ENCODE measurements at places on chromosomes 1 and 21. TPM values are rescaled to one million over a fixed set of nuclear protein-coding genes. Genes with fewer than 3 reads are reported as not detected.

The OR2T35 gene
- total RNA-seq = not detected

The KRTAP19-3 gene
- not detected for total RNA-seq

The GNAT2 gene
- total RNA-seq = not detected

The GBP2 gene
- 0.77 TPM for total RNA-seq

The NCSTN gene
- 38.8 TPM for total RNA-seq

The WNT2B gene
- total RNA-seq = 0.39 TPM

The HMGCL gene
- total RNA-seq = 12.9 TPM

The HES3 gene
- not detected for total RNA-seq

The INTS7 gene
- total RNA-seq = 18.4 TPM

The CFHR3 gene
- 0.20 TPM for total RNA-seq

The FAM163A gene
- total RNA-seq = not detected

The GNG4 gene
- total RNA-seq = 13.5 TPM

The SMIM1 gene
- total RNA-seq = 1.7 TPM

The ANKRD35 gene
- not detected for total RNA-seq

The LRRC53 gene
- total RNA-seq = not detected

The ARHGAP29 gene
- 16.5 TPM for total RNA-seq

The ZNHIT6 gene
- 17.2 TPM for total RNA-seq

The NTMT2 gene
- not detected for total RNA-seq

The VSIG8 gene
- total RNA-seq = not detected

The DMBX1 gene
- total RNA-seq = 0.70 TPM

Data from A549 treated with GW870086 at 1 μM for 4 hours (cell line).